Stimulated activated CD4-positive, alpha-beta T cell treated with anti-CD3 and anti-CD28 coated beads, Interleukin-4, amount 100 ng/mL, for 48 hours (primary cell): ENCODE measurements at places on chromosomes 13 and 19.

DNA sequence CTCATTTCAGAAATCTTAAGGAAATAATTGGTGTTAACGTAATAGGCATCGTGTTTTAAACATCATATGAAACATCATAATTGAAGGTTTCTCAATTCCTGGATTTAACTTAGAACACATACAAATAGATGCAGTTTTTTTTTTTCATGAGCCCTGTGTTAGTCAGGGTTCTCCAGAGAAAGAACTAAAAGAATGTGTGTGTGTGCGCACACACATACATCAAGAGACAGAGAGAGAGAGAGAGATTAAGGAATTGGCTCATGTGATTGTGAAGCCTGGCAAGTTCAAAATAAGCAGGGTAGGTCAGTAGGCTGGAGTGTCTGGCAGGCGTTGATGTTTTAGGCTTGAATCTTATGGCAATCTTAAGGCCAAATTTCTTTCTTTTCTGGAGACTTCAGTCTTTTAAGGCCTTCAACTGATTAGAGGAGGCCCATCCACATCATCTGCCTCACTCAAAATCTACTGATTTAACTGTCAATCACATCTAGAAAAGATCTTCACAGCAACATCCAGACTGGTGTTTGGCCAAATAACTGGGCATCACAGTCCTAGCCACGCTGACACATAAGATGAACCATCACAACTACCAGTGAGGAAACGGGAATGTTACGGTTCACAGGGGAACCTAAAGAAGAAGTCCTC lies 25.2 kb downstream of the SPATA13 start:
- DNase-seq, result no peak

- DNase-seq, result no peak
Observed at GRCh38 chr13:107665926-107666458, 549.3 kb downstream of the LIG4 start.

DNA sequence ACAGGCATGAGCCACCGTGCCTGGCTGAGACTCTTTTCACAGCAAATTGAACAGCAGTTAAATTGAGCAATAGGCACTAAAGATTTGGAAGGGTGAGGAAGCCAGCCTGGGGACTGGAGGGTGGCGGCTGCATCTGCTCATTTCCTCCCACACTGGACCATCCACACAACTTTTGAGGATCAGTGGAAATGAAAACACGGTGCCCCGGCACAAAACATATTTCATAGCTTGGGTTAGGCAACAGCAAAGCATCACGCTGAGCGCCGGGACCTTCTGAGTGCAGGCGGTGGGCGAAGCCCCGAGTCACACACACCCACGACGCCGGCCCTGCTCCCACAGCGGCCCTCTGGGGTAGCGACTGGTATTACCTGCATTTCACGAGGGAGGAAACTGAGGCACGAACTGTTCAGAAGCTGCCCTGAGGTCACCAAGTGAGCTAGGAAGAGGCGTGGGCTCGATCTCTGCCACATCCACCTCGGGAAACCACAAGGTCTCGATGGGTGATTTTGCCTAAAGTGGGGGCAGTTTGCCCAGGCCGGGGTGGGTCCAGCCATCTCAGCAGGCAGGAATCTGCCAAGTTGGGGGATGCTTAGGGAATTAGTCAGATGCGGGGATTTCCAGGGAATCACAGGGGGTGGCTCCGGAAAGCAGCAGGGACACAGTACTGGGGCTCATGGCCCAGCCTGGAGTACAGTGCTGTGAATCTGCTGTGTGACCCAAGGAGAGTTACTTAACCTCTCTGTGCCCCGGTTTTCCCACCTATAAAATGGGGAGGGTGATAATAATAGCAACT lies 3.5 kb upstream of the SBNO2 start:
- DNase-seq, result no peak

GRCh38 chr19:56595548-56595899 lies 422 bp downstream of the ZNF71 start:
- no peak for DNase-seq

DNA sequence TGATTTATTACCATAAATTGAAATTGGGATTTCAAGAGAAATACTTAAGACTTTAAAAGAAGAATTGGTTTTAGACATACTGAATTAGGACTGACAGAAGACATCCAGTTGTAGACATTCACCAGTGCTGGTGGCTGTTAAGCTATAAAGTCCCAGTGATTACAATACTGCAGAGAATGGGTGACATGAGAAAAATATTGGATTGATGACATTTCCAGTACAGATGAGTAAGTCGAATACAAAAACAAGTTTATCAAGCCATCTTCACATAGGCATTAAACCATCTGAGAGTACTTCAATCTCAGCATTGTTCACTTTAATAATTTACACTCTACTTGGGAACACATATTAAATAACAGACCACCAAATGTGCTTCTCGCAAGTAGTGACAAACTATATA lies 66.8 kb downstream of the TBC1D4 start:
- DNase-seq, result no peak

DNA sequence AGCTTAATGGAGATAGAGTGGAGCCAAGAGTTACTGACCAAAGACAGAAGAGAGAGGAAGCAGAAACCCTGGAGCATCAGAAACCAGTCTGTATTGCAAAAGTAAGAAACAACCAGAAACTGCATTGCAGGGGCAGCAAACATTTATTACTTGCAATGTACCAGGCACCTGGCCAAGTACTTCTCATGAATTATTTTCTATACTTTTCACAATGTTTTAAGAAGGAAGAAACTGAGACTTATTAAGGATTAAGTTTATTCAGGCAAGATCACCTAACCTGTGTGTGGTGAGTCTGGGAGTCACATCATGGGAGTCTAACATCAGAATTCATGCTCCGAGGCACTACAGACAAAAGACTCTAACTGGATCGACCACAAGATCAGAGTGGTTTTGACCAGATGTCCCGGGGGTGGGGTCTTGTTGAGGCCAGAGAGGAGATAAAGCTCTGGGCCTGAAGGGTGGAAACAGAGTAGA lies 47.4 kb downstream of the TNFRSF19 start:
- no peak for DNase-seq
